Urothelium cell line (cell line): ENCODE measurements at places on chromosomes 12 and 14.

DNA sequence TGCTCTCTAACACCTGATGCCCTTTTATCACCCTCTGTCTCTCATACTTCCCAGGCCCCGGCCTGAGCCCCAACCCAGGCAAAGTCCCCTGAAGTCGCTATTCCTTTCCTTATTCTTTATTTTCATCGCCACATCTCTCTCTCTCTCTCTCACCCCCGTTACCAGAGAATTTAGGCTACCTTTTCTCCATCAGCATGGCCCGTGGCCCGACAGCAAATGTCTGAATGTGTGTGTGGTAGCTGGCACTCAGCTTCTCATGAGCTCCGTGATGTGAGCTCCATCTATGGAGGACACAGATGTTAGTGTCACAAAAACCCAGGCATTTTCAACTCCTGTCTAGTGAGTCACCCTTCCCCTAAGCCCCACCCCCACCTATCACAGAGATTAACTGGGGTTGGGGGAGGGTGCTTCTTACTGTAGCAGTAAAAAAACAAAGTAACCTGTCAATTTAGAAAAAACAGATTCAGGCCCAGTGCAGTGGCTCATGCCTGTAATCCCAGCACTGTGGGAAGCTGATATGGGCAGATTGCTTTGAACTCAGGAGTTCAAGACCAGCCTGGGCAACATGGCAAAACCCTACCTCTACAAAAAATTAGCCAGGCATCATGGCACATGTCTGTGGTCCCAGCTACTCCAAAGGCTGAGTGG lies 53.8 kb downstream of the VCPKMT start:
- DNase-seq, result peak; percentile 89

GRCh38 chr12:26471560-26471959 lies 276.2 kb downstream of the SSPN start:
- no peak for DNase-seq

- DNase-seq, result no peak
These were observed 305.4 kb upstream of the SEL1L start for GRCh38 chr14:81839056-81839455.

DNA sequence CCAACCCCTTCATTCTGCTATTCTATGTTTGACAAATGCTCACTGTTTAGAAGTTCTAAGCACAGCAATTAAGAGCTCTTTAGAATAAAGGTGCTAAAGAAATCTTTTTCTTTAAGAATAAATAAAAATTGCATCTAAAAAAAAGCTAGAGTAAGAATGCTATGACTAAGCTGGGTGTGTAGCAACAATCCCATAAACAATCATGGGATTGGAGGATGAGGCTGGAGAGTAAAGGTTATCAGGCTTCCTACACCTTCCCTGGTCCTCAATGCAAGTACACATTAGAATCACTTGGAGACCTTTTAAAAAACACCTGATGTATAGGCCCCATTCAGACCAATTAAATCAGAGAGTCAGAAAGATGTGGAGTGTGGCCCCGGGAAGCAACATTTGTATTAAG lies 88.3 kb downstream of the CIT start:
- DNase-seq, result no peak

DNA sequence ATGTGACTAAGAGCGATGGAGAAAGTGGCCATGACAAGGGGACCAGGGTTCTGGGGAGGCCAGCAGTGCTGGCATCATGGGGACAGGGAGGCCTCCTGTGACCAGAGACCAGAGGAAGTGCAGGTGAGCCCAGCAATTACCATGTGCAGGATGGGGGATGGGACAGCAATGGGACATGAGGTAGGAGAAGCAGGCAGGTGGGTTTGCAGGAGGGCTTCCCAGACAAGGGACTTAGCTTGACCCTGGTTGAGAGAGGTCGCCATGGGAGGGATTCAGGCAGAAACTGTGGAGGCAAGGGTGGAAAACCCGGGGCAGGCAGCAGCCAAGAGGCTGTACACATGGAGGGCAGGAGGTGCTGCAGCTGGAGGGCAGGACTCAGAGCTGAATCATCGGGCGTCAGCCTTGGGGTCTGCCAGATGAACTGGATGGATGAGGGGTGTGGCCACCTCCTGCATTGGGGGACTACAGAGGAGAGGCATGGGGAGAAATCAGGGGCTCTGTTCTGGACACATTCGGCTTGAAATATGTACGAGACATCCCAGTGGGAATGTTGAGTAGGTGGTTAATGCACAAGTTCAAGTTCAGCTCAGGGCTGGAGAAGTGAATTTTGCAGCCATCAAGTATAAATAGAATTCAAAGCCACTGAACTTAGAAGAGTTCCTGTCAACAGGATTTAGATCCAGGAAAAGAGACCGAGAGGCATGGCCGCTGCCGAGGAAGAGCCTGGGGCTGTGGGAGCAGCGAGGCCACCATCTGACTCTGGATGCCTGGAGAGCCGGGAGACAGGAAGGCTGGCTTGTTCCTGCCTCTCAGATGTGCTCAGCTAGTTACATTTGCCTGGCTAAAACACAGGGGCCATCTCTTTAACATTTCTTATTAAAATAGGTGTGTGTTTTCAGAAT lies 36.6 kb downstream of the SFSWAP start:
- no peak for DNase-seq

- DNase-seq, result no peak
These were observed 282 bp upstream of the IGFBP6 start for GRCh38 chr12:53097207-53097563.

DNA sequence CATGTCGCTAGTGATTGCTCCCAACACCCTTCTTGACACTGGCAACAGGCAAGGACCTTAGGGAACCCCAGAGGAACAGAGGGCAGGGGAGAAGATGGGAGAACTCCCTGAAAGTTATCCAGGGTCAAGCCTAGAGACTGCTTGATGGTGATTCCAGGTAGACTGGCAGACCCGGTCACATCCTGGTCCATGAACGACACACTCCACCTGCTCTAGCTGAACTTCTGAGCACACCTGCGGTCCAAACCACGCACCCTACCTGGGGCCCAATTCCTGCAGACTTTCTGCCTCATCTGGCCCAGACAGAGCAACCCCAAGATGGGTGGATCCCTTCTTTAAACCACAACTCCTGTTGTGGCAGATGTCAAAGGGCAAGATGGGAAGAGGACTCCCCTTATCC lies 34.2 kb downstream of the NCKAP5L start:
- DNase-seq, result no peak

GRCh38 chr14:80545935-80546854 lies 334.9 kb upstream of the DIO2 start:
- no peak for DNase-seq

- DNase-seq, result no peak
These were observed 187.0 kb downstream of the DACT1 start for GRCh38 chr14:58824796-58825195.

DNA sequence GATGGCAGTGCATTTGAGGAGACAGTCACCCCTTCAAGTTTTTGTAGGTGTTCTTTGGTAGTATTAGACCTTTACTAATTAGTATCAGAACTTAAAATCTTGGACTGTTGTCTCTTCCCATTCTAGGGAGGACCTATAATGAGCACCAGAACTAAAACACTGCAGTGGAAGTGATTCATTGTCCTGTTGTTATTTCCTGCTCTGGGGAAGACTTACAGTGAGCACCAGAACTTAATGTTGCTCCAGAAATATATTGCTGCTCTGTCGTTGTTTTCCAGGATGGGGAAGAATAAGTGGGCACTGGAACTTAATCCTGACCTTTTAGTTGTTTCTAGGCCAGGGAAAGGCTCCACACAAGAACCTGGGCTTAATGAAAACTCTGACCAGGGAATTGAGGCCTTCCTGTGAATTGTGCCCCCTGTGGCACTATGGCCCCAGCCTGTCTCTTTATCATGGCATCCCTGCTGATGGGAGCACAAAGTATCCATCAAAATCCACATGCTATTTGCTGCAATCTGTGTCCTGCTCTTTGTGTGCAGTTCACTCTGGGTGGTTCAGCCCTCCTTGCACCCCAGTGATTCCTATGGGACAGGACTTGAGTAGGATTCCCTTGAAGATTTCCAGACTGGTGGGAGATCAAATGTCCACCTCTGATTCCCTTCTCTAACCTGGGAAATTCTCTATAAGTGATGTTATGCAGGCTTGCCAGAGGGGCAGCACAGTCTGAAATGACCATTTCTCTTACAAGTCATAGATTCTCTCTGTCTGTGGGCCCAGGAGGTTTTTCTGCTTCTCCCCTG lies 175.8 kb downstream of the PAWR start:
- no peak for DNase-seq

- DNase-seq, result no peak
These were observed 723 bp upstream of the NFE2 start for GRCh38 chr12:54301428-54302048.
